NCI-H345 (cell line): ENCODE measurements at places on chromosomes 11 and 22.

DNA sequence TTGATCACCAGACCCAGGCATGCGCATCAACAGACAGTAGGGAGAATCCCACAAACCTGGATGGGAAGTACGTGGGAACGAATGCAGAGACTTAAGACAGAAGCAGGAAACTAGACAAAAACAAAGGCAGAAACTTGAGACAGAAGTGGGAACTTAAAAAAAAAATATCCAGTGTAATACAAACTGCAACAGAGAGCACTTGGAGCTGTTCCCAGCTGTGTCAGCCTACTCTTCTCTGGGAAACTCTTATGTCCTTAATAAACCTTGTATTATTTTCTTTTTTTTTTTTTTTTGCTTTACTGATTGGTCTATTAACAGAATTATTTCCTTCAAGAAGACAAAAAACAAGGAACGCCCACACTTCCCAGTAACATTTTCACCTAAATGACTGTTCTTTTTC is 1818.1 kb upstream of the RAG2 start:
- no peak for DNase-seq

DNA sequence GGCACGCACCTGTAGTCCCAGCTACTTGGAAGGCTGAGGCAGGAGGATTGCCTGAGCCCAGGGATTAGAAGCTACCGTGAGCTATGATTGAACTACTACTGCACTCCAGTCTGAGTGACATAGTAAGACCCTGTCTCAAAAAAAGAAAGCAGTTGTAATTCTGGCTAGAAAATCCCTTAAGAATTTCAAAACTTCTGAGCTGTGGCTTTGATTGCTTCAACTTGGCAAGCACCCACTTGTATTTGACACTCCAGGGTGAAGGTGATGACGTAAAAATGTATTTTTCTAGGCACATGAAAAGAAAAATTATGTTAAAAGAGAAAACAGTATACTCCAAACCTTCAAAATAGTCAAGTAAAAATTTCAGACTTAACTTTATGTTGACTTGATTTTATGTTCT is 23.6 kb upstream of the ALKBH3 start:
- no peak for DNase-seq

DNA sequence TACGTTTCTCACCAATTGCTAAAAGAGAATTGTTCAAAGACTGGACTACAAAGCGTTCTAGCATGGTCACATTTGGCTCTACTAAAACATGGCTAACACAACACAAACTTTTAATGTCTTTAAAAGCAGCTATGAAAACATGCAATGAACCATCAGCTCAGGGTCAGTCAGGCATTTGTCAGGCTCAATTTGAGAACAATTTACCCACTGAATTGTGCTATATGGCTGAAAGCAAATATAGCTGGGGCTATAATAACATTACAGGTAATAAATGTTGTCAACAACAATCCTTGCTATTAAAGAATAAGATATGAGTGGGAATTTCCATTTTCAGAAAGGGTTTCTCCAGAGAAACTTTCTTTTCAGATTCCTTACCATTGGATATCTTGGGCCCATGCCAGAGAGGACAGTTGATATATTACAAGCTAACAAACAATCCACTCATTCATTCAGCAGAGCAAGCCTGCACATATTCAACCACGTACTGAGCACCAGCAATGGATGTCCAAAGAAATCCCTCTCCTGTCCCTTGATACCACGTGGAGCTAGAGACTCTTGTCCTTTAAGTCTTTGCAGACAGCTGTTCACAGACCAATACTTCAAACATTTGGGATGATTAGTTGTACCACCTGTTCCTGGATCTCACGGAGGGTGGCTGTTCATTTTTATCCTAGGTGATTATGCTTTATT is 82.5 kb upstream of the DDI1 start:
- no peak for DNase-seq

- DNase-seq = no peak
These were observed 9.1 kb downstream of the HPS5 start for GRCh38 chr11:18312663-18313420.

DNA sequence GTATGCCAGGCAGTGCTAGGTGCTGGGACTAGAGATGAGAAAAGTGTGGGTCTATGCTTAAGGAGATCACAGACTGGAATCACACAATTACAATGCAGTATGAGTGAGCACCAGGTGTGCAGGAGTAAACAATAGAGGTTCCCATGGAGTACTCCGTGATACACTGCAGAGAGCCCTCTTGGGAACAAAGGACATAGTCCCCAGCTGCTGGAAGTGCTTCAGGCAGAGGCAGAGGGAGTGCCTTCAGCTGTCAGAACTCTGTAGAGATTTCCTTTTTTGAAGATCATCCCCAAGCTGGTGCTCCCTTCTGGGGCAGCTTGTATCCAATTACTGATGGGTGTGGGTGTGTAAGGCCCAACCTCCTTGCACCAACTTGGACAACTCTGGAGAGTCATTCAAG is 143.5 kb upstream of the PLET1 start:
- peak; percentile 96 for DNase-seq

GRCh38 chr11:69394869-69395246 is 86.6 kb upstream of the LINC01488 start:
- no peak for DNase-seq

- no peak for DNase-seq
These were observed 56.0 kb upstream of the LINC01488 start for GRCh38 chr11:69425444-69425843.
